ENCODE measurements at places on chromosomes 5 and 9.
A peak's percentile ranks its signal among the peaks of the same experiment; 100 is the strongest.

- no peak for DNase-seq
Observed at GRCh38 chr5:138884554-138884953, 9.4 kb upstream of the LRRTM2 start.

DNA sequence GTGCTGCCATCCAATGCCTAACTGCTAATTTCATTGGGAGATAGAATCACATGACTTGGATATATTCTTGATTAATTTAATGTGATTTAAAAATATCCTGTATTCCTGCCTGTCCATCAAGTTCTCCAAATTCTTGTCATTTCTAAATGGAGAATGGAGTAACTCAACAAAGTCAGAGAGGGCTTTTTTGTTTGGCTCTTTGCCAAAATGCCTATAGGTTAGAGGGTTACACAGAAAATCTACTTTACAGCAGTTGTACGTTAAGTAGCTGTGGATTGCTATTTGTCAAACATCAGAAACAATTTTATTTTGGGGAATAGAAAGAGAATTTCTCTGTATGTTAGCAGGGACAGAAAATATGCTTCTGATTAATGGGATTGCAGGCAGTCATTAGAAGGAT is 5.9 kb downstream of the PIK3R1 start:
- DNase-seq: no peak

DNA sequence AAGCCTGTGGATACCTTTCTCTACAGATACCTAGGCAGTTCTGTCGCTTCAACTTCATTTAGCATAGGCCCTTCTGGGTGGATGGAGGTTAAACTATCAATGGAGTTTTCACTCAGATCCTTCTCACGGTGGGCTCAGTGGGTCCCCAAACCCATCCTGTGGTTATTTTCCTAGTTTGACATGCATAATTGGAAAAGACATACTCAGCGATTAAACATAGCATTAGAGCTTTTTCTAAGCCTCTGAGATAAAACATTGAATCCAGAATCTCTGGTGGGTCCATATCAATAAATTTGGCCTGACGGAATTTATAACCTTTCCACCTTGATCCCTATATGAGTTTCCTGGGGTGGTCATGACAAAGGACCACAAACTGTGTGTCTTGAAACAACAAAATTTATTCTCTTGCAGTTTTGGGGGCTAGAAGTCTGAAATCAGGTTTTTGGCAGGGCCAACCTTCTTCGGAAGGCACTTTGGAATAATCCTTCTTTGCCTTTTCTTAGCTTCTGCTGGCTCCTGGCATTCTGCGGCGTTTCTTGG is 1.7 kb upstream of the OTULIN start:
- no peak for DNase-seq

- no peak for DNase-seq
Observed at GRCh38 chr9:18622186-18622836, 148.4 kb downstream of the ADAMTSL1 start.

- peak; percentile 86 for DNase-seq
Observed at GRCh38 chr5:14064841-14065240, 78.3 kb upstream of the TRIO start.

GRCh38 chr5:51378448-51379330 is 4.6 kb upstream of the ISL1 start:
- peak; percentile 61 for DNase-seq

DNA sequence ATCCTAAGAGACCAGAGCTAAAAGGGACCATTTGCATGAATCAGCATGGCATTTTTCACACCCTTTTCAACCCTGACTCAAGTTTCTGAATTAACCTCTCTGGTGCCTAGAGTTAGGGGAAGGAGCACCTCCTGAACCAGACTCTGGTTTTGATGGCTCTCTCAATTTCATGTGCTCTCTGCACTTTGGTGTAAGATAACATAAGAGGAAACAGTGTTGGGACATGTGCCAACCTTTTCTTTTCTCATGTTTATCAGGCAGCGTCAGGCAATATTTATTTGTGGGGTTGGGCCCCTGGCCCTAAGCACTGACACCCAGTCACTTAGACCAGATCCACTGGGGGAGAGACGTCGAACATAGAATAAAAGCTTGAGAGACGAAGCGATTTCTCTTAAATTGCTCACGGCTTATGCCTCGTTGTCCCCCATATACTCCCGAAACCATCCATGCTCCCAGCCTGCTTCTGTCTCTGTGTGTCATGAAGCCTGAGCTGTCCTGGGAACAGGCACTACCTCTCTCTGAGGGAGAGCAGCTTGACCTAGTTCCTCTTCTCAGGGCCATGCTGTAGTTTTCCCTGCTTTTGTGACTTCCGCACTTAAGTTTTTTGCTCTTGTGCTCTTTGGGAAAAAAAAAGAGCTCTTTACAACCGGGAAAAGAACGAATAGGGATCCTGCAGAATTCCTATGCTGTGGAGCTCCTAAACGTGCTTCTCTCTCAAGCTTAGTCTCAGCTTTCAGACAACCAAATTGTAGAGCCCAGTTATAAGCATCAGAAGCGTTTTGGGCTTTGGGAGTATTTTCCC is 195.7 kb downstream of the NR3C1 start:
- no peak for DNase-seq

GRCh38 chr5:31470608-31471007 is 61.3 kb downstream of the DROSHA start:
- peak; percentile 49 for DNase-seq

DNA sequence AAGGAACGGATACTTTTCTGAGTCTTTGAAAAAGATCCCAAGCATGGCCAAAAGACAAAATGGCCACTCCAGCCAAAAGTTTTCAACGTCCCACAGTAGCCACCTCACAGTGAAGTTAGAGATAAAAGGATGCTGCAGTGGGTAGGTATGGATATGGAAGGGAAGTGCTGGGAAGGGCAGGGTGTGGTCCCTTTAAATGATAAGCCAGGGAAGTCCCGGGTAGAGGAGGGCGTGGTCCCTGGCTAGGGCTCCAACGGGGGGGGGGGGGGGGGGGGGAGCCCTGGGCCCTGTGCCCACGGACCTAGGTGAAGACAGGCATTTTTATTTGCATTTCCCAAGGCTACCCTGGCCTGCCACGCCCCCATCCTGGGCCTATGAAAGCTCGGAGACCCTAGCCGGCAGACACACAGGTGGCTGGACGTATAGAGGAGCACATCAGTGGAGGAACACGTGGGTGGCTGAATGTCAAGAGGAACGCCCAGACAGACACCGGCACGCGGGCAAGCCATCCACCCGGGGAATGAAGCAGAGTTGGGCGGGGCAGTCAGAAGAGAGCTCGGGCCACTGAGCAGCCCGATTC is 306.7 kb downstream of the NFIB start:
- DNase-seq: no peak

DNA sequence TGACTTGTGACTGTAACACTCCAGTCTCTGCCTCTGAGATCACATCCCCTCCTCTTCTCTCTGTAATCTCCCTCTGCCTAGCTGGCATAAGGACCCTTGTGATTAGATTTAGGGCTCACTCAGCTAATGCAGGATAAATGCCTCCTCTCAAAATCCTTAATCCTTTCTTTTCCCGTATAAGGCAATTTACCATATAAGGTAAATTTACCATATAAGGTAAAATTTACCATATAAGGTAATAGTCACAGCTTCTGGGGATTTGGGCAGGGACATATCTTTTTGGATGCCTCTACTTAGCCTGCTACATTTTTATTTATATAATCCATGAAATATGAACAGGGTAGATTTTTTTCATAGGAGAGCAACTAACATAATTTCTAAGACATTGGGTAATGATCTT is 318.0 kb upstream of the PUM3 start:
- no peak for DNase-seq

DNA sequence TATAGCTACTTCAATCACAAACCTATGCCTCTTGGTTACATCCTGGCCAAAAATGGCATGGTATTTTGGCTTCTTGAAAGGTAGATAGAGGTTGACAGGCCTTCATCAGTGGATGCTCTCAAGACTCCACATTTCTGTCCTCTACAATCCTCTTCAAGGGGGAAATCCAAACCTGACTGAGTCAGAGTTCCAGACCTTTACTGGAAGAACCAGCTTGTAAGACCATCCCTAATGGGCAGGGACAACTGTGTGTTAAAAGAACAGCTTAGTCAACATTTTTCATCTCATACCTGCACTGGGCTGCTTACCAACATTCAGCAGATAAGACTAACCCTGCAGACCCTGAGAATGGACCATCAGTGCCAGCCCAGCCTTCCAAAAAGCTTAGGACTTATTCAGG is 155.7 kb downstream of the CDK5RAP2 start:
- no peak for DNase-seq

DNA sequence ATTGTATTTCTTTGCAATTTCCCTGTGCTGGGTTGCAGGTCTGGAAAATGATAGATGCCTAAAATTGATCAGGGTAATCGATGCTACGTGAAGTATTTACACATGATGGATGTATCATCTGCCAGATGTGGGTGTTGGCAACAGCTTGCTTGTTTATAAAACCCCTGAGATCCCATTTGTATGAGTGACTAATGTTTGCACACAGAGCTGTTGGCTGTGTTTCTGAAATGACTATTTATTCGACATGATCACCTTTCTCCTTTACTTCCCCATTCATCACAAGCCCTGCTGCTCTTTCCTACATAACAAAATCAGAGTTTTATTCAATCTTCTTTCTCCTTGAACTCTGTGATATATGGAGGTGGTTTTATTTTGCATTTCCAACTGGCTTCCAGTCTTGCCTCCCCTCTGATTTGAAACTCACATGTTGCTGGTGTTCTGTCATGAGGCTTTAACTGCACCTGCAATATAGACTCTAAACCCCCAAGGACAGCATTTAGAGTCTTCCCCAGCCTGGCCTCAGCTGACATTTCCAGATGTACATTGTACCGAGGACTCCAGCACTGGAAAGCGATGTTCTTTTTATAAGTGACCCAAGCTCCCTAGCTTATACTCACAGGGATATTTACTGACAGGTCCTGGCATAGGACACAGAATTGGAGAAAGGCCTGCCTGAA is 50.7 kb upstream of the SHB start:
- DNase-seq: no peak

DNA sequence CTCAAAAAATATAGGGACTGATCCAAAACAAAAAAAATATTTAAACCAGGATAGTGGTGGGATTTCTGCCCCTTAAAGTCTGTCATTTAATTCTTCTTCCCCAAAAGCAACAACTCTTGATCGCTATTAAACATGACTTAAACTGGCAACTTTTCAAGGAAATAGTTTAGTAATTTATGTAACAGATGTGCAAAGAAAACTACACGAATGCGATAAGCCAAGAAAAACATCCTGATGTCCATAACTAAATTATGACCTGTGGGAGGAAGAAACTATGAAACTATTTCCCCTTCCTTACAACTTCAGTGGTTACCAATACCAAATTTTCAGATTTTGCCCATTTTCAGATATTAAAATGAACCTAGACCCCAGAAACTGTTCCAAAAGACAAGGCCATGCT is 31.5 kb downstream of the CLINT1 start:
- DNase-seq: no peak

GRCh38 chr9:38652044-38652443 is 31.6 kb upstream of the ANKRD18A start:
- DNase-seq: no peak

- DNase-seq: peak; percentile 19
Observed at GRCh38 chr5:127871503-127872153, 168.4 kb downstream of the CCDC192 start.

DNA sequence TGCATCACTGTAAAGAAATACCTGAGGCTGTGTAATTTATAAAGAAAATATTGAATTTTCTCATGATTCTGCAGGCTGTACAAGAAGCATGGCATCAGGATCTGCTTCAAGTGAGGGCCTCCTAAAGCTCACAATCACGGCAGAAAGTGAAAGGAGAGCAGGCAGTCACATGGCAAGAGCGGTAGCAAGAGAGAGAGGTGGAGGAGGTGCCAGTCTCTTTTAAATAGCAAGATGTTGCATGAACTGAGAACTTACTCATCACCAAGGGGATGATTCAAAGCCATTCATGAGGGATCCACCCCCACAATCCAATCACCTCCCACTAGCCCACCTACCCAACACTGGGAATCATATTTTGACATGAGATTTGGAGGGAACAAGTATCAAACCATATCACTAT is 184.5 kb upstream of the PAPPA start:
- no peak for DNase-seq
